ENCODE measurements at places on chromosomes 3 and 15.

DNA sequence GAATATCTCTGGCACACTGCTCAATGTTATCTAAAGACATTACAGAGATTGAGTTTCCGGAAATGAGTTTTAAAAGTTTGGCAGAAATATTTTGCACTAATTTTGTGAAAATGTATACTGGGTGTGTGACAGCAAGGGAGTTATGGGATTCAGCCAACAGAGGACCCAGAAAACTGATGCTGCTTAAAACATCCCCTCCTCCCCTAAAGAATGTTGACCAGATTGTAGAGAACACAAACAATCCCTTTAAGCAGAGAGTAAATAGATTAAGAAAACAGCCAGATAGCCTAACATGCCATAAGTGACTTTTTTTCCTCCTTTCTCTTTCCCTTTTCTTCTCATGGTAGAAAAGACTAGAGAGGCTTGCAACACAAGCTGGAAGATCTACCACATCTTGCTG, 928.0 kb upstream of the ALCAM start:
- no peak for DNase-seq

- DNase-seq = no peak
These were observed 371.6 kb downstream of the MCTP2 start for GRCh38 chr15:94602754-94603470.

DNA sequence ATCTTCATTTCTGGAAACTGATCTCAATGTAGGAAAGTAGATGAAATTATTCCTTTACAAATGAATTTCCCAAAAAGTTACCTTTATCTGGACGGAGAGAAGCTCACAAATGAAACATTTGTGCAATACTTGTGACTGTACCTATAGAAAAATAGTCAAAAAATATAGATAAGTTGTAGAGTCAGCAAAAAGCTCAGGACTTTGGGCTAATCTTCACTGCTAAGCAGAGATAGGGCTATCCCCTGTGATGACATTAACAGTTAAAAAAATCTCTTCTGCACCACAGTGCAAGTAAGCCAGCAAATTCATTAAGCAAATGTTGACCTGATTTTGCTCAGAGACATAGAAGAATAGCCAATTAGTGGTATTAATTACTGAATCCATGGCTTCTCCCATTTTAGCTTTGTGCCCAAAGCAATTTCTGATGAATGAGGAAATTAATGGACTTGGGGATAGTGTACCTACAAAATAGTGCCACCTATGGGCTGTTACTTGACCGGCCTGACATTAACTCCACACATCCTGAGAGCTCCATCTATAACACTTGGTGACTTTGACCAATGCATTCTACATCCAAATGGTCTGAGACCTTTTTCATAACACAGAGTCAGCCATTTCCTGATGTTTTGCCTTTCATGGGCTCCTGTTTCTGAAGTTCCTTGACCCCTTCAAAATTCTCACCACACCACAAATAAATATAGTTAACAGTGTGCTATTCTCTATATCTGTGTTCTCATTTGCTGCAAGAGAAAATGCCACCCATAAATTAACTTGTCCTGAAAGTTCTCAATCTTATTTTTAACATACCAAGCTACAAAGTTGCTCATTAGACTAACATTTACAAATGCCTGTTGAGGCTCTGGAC, 105.0 kb downstream of the SSR3 start:
- DNase-seq = no peak

DNA sequence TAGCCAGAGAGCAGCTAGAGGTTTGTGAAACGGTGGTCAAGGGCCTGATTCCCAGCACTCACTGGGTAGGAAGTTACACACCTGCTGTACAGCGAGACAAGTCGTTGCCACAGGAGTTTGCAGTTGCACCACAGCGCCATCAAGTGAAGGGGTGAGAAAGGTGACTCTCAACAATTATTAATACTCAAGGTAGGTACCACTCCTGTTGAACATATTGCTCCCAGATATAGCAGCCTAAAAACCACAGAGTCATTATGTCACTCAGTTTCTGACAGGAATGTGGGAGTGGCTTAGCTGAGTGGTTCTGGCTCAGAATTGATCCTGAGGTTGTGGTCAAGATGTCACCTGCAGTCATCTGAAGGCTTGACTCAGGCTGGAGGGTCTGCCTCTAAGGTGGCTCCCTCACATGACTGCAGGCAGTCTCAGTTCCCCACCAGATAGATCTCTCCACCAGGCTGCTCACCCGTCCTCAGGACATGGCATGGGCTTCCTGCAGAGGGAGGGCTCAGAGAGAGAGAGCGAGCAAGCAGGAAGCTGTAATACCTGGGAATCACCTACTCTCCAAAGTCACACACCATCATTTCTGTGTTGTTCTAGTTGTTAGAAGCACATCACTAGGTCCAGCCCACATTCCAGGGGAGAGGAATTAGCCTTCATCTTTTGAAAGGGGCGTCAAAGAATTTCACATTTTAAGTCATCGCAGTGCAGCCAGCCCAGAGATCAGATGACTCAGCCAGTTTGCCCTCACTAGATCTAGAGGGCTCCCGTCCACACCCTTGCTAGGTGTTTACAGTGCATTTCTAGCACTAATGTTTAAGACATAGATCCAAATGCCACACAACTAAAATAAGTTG, 17.0 kb upstream of the ANO10 start:
- no peak for DNase-seq

- DNase-seq = no peak
These were observed 791.0 kb downstream of the OTOL1 start for GRCh38 chr3:162287600-162287999.

- DNase-seq = no peak
These were observed 583.2 kb downstream of the EPHA3 start for GRCh38 chr3:89690646-89691045.

GRCh38 chr3:87025661-87026645, 35.0 kb upstream of the VGLL3 start:
- DNase-seq = no peak

- DNase-seq = no peak
These were observed 65.6 kb downstream of the SLCO3A1 start for GRCh38 chr15:91919014-91919534.

DNA sequence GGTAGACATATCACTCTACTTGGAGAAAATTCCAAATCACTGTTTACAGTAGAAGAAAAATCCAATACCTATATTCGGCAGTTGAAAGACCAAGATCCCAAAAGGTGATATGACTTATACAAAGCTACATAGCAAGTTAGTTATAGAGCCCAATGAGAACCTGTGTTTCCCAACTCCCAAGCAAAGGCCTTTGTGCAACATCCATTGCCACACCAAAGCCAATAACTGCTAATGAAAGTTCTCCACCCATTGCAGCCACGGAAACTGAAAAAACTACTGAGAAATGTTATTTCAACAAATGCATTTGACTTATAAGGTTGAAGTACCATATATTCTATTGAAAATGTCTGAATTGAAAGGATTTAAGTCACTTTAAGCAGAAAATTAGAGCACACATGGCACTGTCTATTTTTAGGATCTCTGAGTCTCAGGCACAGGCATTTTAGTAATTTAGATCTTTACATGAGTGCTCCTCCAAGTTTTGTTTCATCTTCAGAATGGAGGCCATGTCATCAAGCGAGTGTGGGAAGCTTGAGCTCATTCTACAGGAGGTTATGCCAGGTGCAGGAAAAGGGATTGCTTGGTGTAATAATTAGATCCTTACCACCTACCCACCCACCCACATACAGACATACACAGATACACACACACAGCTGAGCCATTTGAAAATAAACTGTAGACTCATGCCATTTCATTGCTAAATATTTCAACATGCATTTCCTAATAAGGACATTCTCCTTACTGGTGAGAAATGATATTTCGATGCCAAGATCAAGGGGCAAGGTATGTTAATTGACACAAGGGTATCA, 19.7 kb upstream of the ANO10 start:
- DNase-seq = no peak

- no peak for DNase-seq
These were observed 301.4 kb downstream of the RBMS3 start for GRCh38 chr3:29582273-29582672.

GRCh38 chr15:44094781-44095180, 100.3 kb downstream of the FRMD5 start:
- DNase-seq = no peak

DNA sequence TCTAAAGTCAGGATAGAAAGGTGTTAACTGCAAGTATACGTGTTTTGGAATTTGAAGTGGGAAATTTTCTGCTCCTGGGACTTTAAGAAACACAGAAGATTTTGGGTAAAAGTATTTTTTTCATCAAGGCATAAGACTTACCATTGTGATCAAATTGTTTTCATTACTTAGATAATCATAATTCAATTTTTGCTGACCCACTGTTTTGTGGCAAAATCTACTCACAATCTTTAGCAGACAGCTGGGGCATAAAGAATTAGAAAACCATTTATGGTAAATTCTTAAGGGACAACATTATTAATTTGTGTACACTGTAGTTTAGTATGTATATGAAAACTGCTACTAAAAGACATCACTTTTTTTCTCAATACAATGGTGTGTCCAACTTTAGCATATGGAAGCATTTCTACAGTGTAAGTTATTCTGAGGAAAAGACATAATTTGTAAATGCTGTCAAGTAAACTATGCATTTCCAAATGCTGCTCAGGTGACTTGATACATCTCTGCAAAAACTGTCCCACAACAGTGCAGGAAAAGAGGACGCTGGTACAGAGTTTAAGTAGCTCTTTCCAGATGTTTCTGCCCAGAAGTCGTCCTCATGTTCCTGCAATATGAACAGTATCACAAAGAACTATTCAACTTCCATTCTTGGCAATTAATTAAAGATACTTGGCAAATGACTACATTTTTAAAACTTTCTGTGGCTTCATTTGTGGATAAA, 52.3 kb downstream of the THSD4 start:
- DNase-seq = no peak

DNA sequence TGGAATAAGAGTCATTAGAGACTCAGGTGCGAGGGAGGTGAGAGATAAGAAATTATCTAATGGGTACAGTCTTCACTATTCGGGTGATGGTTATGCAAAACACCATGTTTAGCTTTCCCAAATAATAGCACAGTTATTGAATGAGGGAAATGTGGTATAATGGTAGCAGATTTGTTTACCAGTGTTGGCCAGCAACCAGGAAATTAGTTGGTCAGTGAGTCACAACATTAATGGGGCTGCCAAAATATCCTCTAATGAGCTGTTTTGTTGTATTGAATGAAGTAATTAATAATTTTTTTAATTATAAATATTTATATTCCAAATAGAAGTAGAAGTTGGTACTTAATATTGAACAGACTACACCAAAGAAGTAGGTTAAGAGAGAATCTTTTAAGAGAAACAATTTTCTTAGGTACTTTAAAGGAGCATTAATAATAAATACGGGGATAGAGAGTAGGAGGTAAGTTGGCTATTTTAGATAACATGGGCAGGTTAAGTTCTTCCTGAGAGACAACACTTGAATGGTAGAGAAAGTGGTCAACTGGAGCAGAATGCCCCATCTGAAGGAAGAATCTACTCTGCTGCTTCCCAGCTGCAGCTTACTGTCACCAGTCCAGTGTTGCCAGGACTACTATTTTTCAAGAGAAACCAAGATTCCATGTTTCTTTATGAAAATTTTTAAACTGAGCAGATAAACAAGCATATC, 218.8 kb downstream of the UBE2E2 start:
- no peak for DNase-seq

DNA sequence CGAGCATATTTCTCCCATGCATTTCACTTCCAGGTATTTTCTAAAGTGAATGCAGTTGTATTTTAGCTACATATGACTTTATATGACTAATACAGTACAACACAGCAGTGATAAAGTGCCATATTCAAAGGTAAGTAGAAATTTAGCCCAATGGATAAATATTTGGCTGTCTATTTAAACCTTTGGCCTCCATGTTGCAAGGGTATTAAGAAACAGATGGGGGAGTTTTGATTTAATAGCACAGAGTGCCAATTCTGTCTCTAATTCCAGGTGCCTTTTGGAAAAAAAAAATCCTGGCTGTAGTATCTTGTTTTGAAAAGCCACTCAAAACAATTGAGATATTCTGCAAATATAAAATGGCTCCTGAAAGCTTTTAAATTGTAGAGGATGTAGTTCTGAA, 44.9 kb upstream of the SGO1 start:
- no peak for DNase-seq

DNA sequence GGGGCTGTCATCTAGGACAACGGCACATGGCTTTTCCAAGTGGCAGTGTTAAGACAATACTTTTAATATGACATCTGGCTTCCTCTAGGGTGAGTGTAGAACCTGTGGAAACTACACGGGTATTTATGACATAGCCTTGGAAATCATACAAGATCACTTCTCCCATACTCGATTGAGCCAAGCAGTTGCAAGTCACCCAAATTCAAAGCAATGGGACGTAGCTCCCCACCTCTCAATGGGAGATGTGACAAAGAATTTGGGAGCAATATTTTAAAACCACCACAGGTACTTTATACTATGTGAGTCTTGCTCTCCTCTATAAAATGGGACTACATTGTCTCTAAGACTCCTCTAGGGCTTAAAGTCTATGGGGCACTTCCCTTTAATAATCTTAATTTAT, 93.5 kb downstream of the TGFBR2 start:
- DNase-seq = no peak

DNA sequence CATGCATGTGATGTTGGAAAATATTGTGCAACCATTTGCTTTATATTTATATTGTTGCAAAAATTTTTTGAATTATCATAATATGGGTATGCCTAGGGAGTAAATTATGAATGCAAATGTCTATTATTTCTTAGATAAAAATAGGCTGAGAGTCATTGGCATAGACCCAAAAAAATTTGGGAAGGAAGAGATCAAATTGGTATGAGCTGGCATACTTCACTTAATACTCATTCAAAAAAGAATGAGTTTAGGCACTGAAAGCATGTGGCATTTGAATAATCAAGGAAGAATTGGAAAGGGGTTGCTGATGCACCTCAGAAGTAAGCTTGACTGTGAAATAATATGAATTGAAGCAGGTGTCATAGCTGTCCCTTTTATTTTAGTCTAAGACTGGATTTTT, 764.0 kb upstream of the DPPA4 start:
- no peak for DNase-seq

DNA sequence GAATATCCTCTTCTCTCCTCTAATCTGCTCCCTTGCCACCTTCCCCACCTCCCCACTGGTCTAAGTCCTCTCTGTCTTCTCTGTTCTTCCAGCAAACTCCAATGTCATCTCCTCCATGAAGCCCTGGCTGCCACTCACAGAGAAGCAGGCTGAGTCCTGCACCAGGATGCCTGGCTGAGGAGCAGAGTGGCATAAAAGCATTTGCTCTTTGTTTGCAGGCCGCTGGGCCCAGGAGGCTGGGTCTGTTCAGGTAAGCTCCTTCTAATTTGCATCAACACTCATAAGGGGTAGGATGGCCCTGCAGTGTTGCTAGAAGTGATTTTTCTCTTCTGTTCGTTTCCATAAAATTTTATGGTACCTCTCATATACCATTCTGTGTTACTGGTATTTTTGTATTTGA, 43.2 kb upstream of the KLHL25 start:
- DNase-seq = no peak
